ENCODE measurements at places on chromosomes 3 and 15.

- DNase-seq, result no peak
Observed at GRCh38 chr3:43742920-43743319, 52.2 kb downstream of the ABHD5 start.

DNA sequence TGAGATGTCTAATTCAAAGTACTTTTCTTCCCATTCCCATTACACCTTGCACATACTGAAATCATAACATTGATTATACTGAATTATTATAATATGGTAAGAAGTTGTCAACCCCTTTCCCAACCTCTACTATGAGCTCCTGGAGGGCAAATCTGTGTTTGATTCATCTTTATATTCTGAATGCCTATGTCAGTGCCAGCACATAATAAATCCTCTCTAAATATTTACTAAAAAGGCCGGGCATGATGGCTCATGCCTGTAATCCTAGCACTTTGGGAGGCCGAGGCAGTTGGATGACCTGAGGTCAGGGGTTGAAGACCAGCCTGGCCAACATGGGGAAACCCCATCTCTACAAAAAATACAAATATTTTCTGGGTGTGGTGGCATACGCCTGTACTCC, 392.5 kb upstream of the CADM2 start:
- no peak for DNase-seq

- no peak for DNase-seq
Observed at GRCh38 chr3:82030916-82031315, 269.5 kb upstream of the GBE1 start.

GRCh38 chr3:98695796-98696195, 67.3 kb upstream of the ST3GAL6 start:
- no peak for DNase-seq

GRCh38 chr3:18378218-18378617, 46.9 kb downstream of the SATB1 start:
- no peak for DNase-seq

GRCh38 chr3:102712896-102713295, 278.1 kb downstream of the ZPLD1 start:
- DNase-seq, result no peak

- DNase-seq, result no peak
Observed at GRCh38 chr3:96776818-96777217, 37.6 kb upstream of the EPHA6 start.

DNA sequence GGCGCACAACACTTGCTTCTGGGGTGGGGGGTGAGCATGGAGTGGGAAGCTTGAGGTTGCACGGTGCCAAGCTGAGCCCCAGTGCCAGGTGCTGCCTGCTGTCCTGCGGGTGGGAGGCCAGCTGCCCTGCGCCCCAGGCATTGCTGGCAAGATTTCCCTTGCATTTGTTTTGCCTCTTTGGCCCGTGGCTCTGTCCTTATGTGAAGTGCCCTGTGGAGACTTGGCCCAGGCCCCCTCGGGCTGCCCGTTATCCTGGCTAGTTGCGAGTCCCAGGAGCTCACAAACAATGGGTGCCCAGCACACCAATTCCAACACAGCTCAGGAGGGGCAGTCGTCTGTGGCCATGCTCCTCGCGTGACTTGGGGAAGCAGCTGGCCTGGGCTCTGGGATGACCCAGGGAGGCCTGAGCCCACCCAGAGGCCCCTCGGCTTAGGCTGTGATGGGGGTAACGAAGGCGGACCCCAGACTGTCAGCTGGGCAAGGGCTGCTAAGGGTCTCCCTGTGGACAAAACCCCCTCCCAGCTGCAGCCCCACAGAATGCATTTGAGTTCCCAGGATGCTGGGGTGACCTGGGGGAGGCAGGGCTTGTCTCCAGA, 5.9 kb downstream of the C3orf22 start:
- no peak for DNase-seq

DNA sequence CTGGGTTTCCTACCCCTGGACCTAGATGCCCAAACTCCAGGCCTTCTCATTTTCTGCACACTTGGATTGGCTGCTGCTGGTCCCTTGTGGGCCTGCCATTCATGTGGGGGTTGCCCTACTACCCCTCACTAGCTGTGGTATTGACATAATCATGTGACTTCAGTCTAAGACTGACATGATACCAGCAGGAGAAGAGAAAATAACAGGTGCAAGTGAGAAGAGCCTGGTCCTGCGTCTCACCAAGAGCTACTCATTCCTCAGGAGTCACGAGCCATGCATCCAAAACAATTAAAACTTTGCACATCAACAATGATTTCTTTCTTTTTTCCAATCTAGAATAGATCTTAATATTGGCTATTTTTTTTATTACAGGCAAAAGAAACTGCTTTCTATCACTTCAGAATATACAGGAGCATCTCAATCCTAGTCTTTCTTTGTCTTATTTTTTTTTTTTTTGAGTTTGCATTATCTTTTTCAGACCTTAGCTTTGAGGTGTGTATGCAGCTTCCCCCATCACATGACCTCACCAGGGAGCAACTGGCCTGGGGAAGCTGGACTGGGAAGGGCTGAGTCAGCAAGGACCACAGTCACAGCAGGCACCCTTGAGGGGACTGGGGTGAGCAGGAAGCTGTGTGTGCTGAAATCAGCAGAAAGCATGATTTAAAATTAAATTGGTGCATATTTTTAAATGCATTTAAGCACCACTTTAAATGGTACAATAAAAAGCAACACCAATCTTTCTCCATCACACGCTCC, 27.6 kb downstream of the SLC9A9 start:
- no peak for DNase-seq

- no peak for DNase-seq
Observed at GRCh38 chr15:52207191-52207590, 16.0 kb upstream of the GNB5 start.

DNA sequence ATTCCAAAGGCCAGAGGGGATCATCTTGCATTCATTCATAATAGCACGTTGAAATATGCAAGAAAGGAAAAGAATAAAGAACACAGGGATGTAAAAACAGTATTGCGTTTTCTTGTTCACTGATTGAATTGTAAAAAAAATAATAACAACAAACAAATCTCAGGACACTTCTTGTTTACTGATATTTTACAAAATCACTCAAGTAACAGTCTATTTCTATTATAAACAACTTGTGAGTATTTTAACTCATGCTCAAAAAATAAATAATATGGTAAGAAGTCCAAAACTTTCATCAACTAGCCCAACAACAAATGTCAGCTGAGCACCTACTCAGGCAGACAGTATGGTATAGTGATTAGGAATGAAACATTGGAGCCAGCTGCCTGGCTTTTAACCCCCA, 2.2 kb upstream of the GABRG3 start:
- DNase-seq, result no peak

DNA sequence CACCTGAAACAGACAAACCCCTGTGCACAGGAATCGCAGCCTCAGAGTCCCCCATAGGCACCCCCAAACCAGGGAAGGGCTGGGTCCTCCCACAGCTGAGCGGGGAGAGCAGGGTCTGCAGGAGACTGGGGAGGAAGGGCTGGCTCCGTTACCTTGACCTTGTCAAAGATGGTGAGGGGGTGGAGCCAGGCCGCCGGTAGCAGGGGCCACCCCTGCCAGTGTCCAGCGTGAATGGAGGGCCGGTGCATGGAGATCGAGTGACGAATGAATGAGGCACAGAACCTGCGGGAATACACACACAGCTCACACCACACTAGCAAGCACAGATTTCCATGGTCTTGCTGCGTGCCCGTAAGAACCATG, 102.2 kb downstream of the TMEM266 start:
- no peak for DNase-seq

GRCh38 chr15:95266451-95267061, 1035.2 kb downstream of the MCTP2 start:
- no peak for DNase-seq

DNA sequence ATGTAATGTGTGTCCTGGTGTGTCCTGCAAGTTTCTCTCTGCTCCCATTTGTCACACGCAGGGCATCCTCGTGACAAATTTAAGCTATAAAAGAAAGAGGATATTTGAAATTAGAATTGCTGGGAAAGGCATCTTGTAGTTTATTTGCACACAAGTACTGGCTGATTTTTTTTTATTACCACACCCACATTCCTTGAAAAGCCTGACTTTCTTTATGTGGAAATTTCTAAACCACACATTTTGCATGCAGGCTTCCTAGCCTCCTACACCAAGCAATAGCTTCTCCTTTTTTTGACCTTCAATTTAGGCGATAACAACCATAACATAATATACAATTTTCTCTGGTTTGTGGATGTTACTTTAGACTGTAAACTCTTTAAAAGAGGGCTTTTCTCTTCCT, 126.1 kb downstream of the SERPINI1 start:
- DNase-seq, result no peak

DNA sequence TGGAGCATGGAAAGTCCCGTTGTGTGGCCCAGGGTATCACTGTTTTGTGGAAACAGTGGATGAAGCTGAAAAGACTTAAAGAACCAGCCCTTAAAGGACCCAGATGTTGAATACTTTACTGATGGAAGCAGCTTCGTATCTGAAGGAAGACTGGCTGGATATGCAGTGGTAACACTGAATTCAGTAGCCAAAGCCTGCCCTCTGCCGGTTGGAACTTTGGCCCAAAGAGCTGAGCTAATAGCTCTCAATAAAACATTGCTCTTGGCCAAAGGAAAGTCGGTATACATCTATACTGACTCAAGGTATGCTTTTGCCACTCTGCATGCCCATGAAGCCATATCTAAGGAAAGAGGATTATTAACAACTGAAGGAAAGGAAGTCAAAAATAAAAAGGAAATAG, 885.4 kb downstream of the PDCD6IP start:
- no peak for DNase-seq

DNA sequence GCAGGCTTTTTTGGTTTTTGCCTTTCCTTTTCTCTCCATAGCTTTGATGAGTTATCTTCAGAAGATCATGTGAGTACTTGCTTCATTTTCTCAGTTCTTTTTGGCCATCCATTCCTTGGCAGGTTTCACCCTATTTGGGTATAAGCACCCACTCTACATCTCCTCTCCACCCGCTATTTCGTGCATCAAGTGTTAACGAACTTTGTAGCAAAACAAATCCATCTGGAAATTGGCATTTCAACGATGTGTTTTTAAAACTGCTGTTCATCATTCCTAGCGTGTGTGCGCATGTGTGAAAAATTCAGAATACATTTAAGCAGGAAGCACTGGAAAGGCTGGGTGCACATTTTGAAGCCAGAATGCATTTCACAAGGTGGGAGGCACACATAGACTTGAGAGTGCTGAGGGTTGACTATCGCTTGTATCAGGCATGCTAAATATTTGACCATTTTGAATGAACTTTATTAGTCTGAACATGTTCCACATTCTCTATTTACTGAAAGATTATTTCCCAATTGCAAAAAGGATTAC, 89.7 kb upstream of the FHIT start:
- DNase-seq, result no peak

- DNase-seq, result no peak
Observed at GRCh38 chr3:74639681-74640080, 25.2 kb upstream of the CNTN3 start.

DNA sequence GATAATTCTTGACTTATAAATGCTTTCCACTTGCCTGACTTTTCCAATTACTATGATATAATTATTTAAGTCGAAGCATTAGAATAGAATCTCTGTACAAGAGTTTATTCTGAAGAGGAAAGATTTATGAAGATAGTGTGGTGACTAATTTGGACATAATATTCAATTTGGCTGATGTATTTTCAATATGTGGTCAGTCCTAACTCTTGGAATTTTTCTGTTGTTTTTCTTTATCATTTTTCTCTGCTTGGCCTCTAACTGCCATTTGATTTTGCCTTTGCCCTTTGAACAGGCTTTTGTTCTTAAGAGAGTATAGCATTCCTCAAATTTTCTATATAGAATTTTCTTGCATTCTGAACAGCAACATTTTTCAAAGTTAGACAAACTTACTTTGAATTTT, 2.6 kb upstream of the MDFIC2 start:
- DNase-seq, result no peak

- no peak for DNase-seq
Observed at GRCh38 chr3:140363801-140364200, 314.1 kb upstream of the TRIM42 start.

DNA sequence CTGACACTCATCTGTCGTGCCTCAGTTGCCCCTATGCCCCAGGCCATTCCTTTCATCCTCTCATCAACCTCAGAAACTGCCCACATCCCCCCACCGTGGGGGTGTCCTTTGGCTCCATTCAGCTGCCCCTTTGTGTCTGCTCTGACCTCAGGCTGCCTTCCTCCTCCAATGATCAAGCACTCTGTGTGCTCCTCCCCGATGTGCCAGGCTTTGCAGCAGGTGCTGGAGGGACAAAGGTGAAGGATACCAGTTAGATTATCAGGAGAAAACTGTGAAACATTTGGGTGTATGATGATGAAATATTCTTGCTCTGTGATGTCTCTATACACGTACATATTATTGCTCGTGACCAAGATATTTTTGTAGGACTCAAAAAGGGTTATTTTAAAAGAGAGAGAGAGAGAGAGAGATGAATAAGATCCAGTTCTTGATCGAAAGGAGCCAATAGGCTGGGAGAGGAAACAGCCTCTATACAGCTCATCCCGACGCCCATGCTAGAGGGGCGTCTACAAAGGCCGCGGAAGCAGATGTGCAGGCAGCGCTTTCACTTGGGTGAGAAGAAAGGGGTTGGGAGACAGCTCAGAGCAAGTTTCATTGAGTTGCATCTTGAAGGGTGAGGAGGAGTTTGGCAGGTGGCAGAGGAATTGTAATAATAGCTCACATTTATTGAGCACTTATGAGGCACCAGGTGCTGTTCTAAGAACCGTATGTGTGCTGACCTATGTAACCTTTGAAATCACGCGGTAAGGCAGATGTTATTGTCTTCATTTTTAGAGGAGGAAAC, 28.3 kb upstream of the ADCY5 start:
- no peak for DNase-seq

Data from activated T-helper 1 cell treated with Interleukin-2 at 50 U/mL for 16 hours (primary cell).